Nasal cavity respiratory epithelium epithelial cell of viscerocranial mucosa (primary cell): ENCODE measurements at places on chromosomes 16 and 17. TPM values are rescaled to one million over a fixed set of nuclear protein-coding genes. Genes with fewer than 3 reads are reported as not detected.

Gene CHP2
- total RNA-seq: 0.34 and 0.93 TPM in 2 replicates

Gene PRAC1
- not detected in 2 replicates for total RNA-seq

Gene HSD17B2
- total RNA-seq: 45.8 and 73.8 TPM in 2 replicates

Gene OR3A1
- total RNA-seq: not detected in 2 replicates

Gene TBC1D3K
- total RNA-seq: 0.21 TPM in 1 of 2 replicates, not detected in the other

Gene CDH1
- total RNA-seq: 438 and 526 TPM in 2 replicates
